ENCODE measurements at places on chromosomes 5 and 9.
A peak's percentile ranks its signal among the peaks of the same experiment; 100 is the strongest.

- no peak for DNase-seq
Measured at GRCh38 chr9:73129941-73130685, 21.6 kb upstream of the ANXA1 start.

DNA sequence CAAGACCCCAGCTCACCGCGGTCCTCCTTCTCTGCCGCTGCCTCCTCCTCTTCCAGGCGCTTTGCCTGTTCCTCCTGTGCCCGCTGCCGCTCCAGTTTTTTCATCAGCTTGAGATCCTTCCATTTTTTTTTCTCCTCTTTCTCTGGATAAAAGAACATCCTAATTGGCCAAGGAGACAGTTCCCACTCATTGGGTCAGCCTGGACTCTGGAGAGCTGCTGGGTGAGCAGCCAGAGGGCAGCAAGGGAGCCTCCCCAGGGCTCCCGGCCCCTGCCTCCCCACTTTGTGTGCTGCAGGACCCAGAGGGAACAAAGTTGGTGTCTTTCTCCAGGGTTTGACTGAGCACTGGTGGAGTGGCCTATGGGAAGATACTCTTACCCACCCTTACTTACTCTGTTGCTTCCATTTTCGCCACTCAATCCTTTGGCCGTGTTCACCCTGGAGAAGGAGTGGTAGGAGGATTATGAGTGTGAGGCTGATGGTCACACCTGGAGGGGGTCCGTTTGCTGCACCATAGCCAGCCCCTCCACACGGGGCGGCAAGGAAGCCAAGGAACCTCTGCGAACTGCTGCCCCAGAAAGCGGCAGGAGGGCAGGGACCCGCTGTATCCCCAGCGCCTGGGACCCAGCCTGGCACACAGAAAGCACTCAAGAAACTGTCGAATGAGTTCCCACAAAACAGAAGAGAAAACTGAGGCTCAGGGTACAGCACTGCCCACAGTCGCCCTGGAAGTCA is 708 bp downstream of the SPOUT1 start:
- DNase-seq, result no peak

GRCh38 chr9:22134390-22134789 is 125.3 kb upstream of the CDKN2B start:
- DNase-seq, result no peak

GRCh38 chr9:117706421-117707116 is 2.4 kb downstream of the TLR4 start:
- DNase-seq, result peak; percentile 42

- DNase-seq, result no peak
Measured at GRCh38 chr9:113649855-113650206, 186.3 kb downstream of the RGS3 start.

GRCh38 chr9:81156381-81156780 is 533.0 kb downstream of the TLE1 start:
- DNase-seq, result no peak

GRCh38 chr5:40762705-40763104 is 6.9 kb upstream of the TTC33 start:
- no peak for DNase-seq

DNA sequence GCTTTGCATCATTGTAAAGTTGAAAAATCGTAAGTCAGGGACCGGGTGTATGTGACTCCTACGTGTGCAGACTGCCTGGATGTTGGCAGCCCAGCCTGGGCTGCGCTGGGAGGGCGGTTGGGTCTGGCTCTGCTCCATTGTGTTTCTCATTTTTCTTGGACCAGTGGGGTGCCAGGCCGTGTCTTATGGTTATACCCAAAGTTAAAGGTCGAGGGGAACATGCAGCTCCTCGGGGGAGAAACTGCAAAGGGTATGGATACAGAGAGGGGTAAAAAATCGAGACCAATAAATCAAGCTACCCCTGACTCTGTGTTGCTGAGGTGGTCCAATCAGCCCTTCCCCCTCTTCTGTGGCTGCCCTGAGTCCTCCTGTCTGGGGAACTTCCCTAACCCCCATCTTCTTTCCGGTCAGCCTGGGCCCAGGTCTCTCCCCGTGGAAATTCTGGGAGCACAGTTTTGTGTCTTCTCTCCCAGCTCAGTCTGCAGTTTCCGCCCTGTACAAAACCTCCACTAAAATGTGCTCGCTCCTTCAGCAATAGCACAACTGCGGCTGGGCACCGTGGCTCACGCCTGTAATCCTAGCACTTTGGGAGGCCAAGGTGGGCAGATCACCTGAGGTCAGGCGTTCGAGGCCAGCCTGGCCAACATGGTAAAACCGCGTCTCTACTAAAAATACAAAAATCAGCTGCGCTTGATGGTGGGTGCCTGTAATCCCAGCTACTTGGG is 34.1 kb upstream of the UNC5A start:
- DNase-seq, result no peak
